ENCODE measurements at places on chromosomes 6 and 20.

DNA sequence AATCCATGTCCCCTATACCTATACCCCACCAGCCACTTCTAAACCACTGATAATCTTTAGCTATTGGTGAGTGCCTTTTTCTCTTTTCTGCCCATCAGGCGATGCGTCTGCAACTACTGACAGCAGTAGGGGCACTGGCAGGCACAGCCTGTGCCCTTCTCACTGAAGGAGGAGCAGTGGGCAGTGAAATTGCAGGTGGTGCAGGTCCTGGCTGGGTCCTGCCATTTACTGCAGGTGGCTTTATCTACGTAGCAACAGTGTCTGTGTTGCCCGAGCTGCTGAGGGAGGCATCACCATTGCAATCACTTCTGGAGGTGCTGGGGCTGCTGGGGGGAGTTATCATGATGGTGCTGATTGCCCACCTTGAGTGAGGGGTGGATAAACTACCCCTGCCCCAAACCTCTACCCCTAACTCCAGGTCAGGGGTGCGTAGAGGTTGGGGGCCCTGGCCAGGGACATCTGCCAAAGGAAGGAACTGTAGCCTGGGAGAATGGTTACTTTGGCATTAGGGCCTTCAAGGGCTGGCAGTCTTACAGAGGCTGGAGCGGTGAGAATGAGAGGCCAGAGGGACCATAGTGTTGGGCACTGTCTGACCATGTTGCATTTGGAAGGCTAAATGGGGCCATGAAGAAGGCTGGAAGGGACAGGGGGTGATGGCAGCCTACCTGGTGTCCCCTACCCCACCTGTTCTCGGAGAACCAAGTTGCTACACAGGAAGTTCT is 851 bp upstream of the HSD17B8 start:
- no peak for DNase-seq

GRCh38 chr6:169837529-169838250 is 86.3 kb downstream of the ERMARD start:
- no peak for DNase-seq

DNA sequence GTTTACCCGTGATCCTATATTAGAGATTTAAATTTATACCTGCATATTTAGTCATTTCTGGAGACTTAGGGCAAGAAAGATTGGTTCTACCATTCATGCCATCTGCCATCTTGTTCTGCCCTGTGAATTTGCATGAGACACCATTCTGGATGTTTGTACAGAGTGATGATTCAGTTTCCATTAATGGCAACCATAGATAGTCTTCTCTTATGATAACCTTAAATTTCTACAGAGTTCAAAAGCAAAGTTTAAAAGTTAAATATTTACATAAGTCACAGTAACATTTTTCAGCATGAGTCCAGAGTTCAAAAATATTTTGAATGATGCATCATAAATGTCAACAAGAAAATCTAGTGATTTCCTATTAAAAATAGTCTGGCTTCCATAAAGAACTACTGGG is 23.2 kb downstream of the PLCB1 start:
- no peak for DNase-seq

DNA sequence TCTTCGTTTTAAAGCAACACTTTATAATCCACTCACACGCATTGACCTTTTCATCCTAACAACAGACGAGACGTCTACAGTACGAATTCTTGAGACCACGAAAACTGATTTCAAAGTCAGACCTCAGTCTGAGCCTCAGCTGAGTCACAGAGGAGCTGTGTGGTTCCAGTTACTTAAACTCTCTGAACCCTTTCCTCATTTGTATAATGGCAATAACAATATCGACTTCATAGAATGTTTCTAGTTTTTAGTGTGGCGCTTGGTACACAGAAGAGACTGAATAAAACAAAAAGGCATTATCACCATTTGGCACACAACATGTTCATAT is 236.9 kb downstream of the ATXN1 start:
- DNase-seq = no peak

- peak; percentile 95 for DNase-seq
Observed at GRCh38 chr6:73713426-73714147, 17.6 kb downstream of the CD109 start.

Measured in lung microvascular endothelial cell (primary cell).